ENCODE measurements at places on chromosomes 16 and 17.

DNA sequence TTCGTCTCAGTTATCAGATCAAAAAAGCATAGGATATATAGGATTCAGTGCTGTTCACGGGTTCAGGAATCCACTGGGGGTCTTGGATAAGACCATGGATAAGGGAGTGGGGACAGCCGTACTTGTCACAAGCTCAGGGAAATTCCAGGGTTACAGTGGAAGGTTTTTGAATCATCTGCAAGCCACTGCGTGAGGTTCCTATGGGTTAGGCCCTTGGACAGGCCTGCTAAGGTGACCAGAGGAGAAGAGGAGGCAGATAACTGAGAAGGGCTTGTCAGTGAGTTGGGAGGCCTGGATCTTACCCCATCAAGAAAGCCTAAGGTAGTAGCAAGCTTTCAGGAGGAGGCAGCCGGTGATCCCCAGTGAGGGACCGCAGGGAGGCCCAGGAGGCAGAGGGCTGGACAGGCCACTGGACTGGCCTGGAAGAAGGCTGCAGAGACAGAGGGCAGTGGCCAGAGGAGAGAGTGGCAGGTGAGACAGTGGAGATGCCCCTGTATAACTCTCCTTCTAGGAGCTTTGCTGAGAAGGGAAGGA is 27.3 kb downstream of the NGFR start:
- DNase-seq = no peak

GRCh38 chr16:3143598-3144320 is 8.9 kb downstream of the ZNF213 start:
- DNase-seq = no peak

- no peak for DNase-seq
These were observed 208.3 kb upstream of the WSCD1 start for GRCh38 chr17:5861854-5862253.

DNA sequence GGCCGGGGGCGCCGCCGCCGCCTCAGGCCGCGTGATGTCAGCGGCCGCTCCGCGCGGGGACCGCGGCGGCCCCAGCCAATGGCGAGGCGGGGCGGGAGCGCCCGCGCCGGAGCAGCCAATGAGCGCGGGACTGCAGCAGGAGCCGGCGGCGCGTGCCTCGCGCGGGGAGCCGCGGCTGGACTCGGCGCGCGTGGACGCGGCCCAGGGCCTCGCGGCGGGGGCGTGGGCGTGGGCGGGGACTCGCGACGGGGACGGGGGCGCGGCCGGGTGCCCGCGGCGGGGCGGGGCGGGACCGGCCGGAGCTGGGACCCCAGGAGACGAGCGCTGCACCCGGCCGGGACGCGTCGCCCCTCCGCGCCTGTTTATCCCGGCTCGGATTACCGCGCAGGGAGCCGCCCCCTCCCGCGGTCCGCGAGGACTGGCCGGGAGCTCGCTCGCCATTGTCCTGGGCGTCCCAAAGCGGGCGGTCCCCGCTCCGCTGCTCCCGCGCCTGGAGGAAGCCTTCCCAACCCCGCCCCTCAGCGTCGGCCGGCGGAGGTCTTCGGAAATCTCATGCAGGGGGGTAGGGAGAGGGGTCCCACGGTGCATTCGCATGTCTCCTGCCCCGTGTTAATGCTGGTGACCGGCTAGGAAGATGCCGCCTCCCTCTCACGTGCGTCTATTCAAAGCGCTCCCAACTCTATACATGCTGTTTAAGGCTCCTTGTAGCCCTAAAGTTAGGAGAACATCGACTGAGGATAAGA is at the start of gene RNF157:
Gene RNF157 (minus strand): TSS at position 33 of the 743 bp plus-strand sequence. CDS start 253 bp downstream, outside the sequence.
- no peak for DNase-seq

DNA sequence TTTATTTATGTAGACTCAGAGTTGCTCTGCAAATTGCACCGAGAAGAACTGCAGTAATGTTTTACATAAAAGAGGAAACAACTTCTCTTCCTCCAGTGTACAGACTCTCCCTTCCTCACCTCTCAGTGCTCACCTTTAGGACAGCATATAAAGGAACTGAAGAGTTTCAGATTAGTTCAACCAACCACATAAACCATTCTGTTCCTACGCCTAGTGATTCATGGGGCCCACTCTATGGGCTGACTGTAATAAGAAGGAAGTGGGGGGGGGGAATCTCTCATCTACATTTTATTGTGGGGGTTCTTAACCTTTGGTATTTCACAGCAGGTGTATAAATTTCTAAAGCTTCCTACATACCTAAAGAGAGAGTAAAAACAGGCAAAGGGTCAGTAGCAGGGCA is 18.3 kb downstream of the ZSWIM7 start:
- no peak for DNase-seq

- DNase-seq = no peak
These were observed 7.7 kb downstream of the ZBTB4 start for GRCh38 chr17:7471729-7472128.

GRCh38 chr17:7296189-7296861 is 1.9 kb upstream of the YBX2 start:
- DNase-seq = no peak

DNA sequence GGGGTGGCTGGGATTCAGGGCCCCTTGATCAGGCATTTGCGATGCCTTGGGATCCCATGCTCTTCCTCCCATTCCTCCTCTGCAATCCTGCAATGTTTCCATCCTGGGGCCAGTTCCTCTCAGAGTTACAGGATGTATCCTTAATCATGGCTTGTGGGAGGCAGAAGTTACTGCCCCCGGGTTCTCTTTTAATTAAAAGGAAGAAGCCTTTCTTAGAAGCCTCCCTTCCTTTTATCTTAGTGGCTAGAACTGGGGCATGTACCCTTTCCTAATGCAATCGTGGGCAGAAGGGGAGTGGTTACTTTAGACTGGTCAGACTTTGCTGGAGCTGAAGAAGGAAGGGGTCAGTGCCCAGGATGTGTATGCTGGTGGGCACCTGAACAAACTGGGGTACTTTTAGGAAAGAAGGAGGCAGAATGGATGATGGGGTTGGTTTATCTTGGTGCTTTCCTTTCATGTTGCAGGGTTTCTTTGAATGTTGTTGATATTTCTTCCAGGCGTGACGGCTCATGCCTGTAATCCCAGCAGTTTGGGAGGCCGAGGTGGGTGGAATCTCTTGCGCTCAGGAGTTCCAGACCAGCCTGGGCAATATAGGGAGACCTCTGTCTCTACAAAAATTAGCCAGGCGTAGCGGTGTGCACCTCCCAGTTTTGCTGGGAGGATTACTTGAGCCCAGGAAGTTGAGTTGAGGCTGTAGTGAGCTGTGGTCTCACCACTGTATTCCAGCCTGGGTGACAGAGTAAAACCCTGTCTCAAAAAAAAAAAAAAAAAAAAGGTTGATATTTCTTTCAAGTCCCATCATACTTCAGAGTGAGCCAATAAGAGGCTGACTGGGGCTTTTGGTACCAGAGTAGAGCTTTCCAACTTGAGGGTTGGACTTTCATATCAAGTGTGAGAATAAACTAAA is 13.2 kb upstream of the SPN start:
- DNase-seq = no peak

DNA sequence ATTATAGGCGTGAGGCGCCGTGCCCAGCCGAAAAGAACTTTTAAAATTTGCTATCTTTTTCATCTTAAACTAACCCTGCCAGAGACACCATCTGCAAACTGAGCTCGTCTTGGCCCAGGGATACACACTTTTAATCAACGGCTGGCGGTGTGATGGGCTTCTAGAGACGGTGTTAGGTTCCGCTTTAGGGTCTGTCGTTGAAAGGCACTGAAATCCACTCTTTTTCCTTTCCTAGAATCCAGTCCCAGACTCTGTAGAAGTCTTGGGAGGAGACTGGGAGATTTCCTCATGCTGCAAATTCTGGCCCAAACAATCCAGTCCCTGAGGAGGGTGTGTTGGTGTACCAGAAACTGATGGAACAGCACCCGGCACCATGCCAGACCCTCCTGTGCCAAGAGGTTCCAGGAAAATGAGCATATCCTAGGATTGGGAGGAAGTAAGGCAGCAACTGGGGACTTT is 52.0 kb upstream of the TEX2 start:
- no peak for DNase-seq

- DNase-seq = no peak
These were observed 58.0 kb downstream of the KANSL1 start for GRCh38 chr17:46135126-46135812.

Data from NCI-H1417 treated with DMSO at 0.1 percent for 48 hours (cell line).